ENCODE measurements at places on chromosomes 1 and 21.

GRCh38 chr1:53166912-53167311 is 24.5 kb upstream of the SLC1A7 start:
- DNase-seq: no peak

DNA sequence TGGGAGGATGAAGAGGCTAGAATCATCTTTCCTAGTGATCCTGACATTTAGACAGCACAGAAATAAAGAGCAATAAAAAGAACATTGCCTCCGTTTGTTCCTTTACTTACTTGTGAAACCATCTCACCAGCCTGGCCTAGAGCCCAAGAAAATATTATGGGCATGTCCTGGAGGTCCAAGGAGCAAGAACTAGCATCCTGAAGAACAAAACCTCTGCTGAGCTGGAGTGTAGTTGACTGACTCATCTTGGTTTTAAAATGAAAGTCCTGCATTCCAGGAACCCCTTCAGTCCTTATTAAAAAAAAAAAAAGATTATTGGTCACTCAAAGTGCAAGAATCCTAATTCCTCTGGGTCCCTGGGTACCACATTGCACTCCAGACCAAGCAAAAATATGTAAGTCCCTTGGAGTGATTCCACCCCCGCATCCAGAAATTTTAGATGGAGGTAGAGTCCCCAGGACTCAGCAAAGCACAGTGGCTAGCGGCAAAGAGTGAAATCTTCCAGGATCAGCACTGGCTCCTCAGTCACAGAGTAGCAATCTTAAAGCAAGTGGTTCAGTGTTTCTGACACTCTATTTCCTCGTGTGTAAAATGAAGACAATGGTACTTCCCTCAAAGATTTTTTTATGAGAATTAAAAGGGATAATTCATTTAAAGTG is 7.0 kb downstream of the SMCP start:
- no peak for DNase-seq

DNA sequence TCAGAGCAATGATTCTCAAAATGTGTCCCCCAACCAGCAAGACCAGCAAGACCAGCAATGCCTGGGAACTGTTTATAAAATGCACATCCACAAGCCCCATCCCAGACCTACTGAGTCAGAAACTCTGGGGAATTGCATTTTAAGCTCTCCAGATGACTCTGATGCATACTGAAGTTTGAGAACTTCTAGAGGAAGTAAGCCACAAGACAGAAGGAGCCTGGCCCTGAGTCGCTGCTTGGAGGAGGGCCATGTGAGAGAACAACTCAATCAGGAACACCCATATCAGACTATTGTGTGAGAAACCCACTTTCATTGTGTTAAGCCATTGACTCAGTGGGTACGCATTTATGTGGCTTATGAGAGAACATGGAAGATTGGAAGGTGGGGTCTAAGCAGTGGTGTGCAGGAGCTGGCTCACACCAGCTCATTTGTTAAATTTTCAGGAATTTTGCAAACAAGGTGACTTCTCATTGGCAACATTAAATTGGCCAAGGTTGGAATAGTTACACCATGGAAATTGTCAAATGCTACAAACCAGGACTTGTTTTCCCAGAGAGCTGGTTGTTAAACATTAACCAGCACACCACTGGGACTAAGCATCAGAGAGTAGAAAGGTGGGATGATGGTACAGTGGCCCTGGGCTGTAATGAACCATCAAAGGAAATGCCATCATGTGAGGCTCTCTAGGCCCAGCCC is 38.9 kb downstream of the ATP1A1 start:
- DNase-seq: no peak

- DNase-seq: no peak
Observed at GRCh38 chr1:81069856-81070255, 730.9 kb upstream of the ADGRL2 start.

GRCh38 chr1:85019994-85020393 is 23.1 kb upstream of the MCOLN2 start:
- DNase-seq: no peak

DNA sequence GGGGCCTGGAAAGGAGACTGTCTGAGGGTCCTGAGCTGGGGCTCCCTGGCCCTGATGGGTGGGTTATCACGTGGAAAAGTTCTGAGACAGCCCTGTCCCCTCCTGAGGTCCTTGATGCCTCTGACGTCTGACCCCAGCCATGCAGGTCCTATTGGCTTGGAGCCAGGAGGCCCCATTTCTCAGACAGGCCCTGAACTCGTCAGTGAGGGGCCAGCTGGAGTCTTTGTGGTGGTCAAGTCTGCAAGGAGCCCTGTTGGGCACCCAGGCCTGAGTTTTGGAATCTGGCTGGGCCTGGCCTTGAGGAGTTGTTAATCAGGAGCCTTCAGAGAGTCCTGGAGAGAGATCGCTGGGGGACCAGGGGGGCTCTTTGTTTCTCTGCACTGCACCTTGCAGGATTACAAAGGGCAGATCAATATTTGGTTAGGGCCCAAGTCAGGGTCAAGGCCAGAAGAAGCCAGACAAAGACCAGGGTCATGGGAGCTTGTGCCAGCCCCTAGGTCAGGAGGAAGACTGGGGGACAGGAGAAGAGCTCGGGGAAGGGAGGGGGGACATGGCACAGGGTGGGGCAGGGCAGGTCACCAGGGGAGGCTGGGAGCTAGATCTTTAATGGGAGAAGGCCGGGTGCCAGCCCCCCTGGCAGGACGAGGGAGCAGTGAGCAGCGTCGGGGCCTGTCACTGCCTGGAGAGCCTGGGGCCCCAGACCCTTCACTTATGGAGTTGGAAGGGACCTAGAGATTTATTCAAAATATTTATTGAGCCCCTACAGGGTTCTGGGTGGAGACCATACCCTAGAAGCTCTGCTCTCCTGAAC is 83.2 kb downstream of the PTPRU start:
- no peak for DNase-seq

GRCh38 chr1:236476019-236476418 is 47.8 kb upstream of the LGALS8 start:
- no peak for DNase-seq

DNA sequence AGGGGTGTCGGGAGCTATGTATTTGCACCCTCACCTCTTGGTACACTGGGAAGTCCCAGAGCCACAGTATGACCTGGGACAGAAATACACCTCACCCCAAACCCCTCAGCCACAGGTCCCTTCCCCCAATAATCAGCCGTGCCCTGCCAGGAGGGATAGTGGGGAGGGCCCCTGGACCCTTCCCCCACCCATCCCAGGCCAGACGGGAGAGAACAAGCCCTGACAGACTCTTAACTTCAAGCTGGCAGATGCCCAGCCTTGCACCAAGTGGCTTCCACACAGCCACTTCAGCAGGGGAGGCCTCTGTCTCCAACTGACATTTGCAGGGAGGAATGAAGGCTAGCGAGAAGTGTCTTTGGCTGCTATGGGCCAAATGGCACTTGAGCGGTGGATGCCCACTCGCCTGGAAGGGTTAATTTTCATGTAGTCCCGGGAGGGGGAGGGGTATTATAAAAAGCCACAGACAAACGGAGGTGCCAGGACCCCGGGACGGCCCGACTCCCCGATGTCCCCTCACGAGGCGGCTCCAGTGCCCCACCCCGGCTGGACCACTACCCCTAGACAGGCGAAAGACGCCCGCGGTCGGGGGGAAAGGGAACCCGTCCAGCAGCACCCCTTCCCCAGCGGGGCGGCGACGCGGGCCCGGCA is 495 bp downstream of the SYNC start:
- no peak for DNase-seq

GRCh38 chr1:46520063-46520911 is 30.7 kb downstream of the DMBX1 start:
- no peak for DNase-seq

DNA sequence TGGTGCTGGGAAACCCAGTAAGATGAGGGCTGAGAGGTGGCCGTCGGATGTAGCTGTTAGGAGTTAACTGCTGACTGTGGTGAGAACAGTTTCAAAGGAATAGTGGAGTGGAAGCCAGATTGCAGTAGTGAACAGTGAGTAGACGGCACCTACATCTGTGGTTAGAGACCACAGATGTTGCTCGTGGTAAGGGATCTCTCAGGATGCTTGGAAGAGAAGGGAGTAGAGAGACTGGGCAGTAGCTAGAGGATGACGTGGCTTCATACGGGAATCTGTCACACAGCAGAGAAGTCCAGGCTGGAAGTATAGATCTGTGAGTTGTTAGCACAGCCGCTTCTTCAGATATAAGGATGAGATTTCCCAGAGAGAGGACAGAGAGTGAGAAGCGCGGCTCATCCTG is 7.8 kb upstream of the ARTN start:
- DNase-seq: no peak

GRCh38 chr1:45945426-45945825 is 142.0 kb downstream of the MAST2 start:
- DNase-seq: no peak

- no peak for DNase-seq
Observed at GRCh38 chr1:98296681-98297080, 364.8 kb upstream of the SNX7 start.

GRCh38 chr1:109909561-109909960 is 1.1 kb upstream of the CSF1 start:
- no peak for DNase-seq

- no peak for DNase-seq
Observed at GRCh38 chr1:109148987-109149561, 35.2 kb downstream of the ELAPOR1 start.

DNA sequence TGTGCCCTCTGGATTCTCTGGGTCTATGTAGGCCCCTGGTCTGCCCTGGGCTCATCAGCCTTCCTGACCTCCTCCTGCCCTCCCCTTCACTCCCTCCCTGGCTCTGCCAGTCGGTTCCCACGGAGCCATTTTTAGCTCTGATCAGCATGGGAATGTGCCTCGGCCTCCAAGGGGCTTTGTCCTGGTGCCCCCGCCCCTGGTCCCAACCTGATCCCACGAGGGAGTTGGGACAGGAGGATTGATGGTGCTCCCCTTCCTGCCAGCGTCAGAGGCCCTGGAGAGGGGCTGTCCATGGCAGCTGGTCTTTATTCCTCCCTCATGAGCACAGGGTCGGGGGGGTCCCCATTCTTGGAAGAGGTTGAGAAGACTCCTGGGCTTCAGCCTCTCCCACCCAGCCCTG is 24.9 kb downstream of the ETNK2 start:
- DNase-seq: no peak

DNA sequence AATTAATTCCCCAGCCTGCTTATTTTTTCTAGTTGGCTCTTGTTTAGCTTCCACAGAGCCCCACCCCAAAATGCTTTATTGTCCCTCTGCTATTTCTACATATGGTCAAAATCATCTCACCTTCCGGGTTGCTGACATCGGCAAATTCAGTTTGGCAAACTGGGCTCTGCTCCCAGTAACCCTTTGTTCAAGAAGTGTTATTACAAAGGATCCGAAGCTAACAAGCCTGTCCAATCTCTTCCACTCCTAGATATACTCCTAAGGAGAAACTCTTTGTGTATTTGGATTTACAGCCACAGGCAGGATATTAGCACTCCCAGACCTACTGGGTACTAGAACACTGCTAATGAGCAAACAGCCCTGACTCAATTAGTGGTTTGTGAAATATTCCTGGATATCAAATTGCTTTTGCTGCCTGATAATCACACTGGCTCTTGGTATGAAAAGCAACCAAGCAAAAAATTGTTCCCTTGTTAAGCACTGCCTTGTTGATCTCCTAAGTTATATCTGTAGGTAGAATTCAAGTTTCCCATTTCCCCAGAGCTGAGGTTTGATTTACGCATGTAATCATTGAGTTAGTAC is 4.0 kb downstream of the JUN start:
- no peak for DNase-seq
